HS-27A (cell line): ENCODE measurements at places on chromosomes 1 and 21.

- DNase-seq = no peak
These were observed 6.9 kb downstream of the CD1B start for GRCh38 chr1:158324395-158324794.

- no peak for DNase-seq
These were observed 9.5 kb downstream of the DSCAM start for GRCh38 chr21:40837456-40837855.

DNA sequence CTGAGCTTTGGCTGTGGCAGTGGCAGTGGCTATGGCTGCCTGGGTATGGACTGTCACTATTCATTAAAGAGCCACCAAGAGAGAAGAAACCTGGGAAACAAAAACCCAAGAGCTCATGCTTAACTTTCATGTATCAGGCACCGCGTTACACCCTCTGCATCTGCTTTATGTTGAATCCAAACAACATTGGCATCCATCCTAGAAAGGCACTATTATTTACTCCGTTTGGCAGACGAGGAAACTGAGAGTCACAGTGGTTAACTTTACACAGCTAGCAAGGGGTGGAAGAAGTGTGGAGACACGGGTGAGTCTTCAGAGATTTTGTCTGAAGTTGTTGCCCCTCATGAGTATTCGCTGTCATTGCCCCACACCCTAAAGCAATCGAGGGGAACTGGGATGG lies 63.8 kb downstream of the PLXNA2 start:
- DNase-seq = no peak

GRCh38 chr21:42102076-42102475 lies 31.0 kb downstream of the UMODL1 start:
- DNase-seq = no peak
